ENCODE measurements at places on chromosomes 7 and 10.

DNA sequence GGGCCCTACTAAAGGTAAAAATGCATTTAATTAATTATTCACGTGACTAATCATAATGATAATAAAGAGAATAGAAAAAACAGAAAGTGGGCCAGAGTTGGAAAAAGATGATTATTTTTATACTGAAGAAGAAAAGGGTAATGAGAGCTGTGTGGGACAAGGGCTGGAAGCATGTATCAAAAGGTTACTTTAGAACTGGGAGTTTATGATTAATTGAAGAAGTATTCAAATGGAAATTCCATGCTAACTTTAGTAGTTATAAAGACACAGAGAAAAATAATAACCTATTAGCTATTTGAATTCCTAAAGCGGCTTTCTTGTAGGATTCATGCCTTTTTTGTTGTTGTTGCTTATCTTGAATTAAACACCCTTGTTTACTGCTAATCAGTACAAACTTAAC, 49.9 kb downstream of the MKX start:
- DNase-seq, result no peak

- DNase-seq, result no peak
Measured at GRCh38 chr10:43074409-43074808, 2.5 kb upstream of the RET start.

DNA sequence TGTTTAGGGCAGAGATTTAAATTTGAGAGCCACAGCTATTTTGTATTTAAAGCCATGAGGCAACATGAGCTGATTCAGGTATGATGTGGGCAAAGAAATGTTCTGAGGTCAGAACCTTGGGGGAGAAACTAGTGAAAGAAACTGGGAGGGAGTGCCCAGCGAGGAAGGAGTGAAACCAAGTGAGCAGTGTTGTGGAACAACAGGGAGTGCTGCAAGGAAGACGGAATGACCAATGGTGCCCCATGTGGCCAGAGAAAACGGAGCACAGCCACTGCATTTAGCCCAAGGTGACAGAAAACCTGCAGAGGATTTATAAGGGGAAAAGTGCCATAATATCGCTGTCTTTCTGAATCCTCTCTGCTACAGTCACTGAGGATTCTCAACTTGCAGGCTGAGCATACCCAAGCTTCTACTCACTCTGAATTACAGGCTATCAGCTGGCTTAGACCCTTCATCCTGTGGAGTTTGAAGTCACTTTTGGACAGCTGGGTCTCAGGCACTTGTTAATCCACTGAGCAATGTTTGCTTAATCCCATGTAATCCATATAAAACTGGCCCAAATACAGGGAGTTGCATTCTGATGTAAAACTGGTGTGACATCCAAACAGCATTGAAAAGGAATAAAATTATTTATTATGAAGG, 777.3 kb downstream of the CCSER2 start:
- no peak for DNase-seq

DNA sequence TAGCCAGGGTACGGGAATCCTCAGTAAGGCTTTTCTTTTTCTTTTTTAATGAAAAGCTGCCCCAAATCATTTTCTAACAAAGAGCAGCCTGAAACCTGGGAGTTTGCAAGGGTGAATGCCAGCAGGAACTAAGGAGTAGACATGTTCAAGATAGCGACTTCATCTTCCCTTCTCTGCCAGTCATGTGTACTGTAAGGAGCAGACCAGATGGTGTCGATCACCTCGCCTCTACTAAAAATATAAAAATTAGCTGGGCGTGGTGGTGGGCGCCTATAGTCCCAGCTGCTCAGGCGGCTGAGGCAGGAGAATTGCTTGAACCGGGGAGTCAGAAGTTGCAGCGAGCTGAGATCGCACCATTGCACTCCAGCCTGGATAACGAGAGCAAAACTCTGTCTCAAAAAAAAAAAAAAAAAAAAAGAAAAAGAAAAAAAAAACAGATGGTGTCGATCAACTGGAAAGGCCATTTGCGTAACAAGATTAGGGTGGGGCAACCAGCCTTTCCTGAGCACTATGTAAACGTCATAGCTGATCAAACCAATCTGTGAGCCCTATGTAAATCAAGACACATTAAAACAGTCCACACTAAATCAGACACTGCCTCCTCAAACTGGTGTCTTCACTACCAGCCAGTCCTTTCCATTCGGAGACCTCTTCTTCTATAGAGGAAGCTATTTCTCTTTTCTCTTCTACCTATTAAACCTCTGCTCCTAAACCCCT, 33.8 kb downstream of the NOLC1 start:
- DNase-seq, result no peak

DNA sequence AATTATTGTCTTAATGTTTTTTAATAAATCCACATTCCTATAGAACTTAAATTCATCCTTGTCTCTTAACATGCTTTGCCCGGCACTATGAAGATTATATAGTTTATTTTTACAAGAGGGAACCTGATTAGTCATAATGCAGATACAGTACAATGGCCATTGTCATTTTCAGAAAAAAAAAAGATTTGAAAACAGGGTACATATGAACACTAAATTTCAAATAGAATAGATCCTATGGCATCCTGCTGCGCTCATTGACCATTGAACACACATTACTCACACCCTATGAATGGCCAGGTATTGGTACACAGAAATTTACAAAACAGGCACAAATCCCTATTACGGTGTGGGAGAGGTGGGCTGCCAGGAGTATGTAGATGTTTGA, 2.0 kb upstream of the KLF6 start:
- no peak for DNase-seq

GRCh38 chr7:46663025-46663424, 742.0 kb upstream of the IGFBP3 start:
- no peak for DNase-seq

DNA sequence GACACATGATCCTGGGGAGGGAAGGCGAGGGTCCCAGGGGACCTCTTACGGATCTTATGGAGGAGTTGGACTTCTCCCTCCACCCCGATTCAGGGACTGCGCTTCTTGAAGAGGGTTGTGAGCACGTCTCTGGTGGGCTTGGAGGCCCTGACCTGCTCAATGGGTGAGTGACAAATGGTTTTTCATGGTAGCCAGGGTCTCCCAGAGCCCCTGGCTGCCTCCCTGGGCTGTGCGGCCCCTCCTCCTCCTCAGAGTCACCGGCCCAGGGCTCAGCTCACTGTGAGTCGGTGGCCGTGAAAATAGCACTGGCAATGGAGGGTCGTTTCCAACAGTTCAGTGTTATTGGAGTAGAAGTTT, 26.6 kb downstream of the INPP5A start:
- no peak for DNase-seq

DNA sequence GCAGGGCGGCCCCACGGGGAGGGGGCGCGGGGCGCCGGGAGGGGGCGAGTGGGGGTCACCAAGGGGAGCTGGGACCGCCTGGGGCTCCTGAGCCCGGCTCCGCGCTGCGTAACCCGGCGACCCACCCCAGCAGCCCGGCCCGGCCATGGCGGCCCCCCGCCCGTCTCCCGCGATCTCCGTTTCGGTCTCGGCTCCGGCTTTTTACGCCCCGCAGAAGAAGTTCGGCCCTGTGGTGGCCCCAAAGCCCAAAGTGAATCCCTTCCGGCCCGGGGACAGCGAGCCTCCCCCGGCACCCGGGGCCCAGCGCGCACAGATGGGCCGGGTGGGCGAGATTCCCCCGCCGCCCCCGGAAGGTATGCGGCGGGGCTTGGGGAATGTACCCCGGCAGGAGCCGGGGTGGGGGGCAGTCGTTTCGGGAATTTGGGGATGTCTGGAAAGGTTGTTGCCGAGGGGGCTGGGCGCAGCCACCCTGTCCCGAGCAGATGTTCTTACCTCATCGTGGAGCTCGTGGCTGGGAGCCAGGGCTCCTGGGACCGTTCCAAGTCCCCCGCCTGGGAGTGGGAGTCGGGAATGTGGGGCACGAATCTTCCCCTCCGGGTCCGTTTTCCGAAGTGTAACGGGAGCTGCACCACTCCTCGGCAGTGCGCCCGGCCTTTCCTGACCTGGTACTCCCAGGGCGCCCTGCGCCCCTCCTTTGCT, 431 bp downstream of the ZYX start:
- no peak for DNase-seq

DNA sequence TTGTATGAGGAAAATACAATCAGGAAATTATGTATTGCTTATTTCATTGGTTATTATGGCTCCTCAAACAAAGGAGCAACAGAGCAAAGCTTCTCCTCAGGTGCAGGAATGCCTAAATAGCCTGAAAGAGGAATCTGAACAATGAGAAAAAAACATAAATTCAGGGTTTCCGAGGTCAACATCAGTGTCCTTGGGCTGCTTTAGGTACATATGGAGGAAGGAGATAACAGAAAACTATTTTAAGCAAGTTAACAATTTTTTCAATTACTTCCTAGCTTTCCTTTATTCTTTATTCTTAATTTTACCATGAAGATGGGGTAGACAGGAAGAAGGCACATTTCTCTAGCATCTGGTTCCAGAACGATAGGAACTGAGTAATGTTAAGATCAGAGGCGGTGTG, 14.0 kb downstream of the SLC16A9 start:
- DNase-seq, result no peak

Data from activated CD4-positive, alpha-beta T cell treated with anti-CD3 and anti-CD28 coated beads, Interleukin-2, Interleukin-6, amounts not matched to agents 100 ng/mL and 50 ng/mL, durations not matched to agents 16 hours and 8 hours (primary cell).